ENCODE measurements at places on chromosomes 5 and 9.

- DNase-seq: no peak
Measured at GRCh38 chr5:23234197-23234596, 273.2 kb upstream of the PRDM9 start.

DNA sequence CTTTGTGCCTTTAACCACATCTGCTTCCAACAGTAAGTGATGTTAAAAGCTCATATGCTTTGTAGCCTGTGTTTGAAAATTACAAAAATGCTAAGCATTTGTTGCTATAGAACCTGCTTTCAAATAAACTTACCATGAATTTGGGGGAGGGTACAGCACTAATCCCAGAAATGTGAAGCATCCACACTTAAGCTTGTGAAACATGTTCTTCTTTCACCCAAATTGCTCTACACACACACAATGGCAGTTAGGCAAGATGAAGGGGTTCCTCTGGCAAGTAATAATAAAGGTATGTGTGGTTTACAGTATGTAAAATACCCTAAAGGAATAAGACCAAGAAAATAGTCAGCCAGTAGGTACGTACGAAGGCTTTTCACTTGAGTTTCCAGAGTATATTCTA is 165.6 kb downstream of the SMARCA2 start:
- no peak for DNase-seq

- peak; percentile 51 for DNase-seq
Measured at GRCh38 chr9:129624168-129624759, 1.7 kb upstream of the NTMT1 start.

DNA sequence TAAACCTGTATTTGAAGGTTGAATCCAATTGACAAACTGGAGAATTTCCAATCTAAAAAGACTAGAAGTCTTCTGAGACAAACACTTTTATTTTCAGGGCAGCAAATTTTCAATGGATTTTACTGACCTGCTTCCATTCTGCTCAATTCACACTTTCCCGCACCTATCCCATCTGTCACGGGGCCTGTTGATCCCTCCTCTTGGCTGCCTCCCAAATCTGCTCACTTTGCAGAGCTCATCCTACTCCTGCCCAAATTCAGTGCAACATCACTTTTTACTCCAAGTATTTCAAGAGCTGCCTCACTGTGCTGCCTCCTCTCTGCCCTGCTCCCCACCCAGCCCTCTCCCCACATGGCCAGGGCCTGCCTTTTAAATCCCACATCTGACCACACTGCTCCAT is 35.1 kb downstream of the GOLM1 start:
- no peak for DNase-seq

GRCh38 chr5:178249191-178249989 is 16.8 kb upstream of the PHYKPL start:
- DNase-seq: no peak

GRCh38 chr9:93064392-93065134 is 6.1 kb downstream of the SUSD3 start:
- peak; percentile 60 for DNase-seq

- DNase-seq: no peak
Measured at GRCh38 chr9:6034954-6035353, 19.5 kb upstream of the RANBP6 start.

GRCh38 chr5:105630803-105631202 is 2039.9 kb downstream of the EFNA5 start:
- DNase-seq: no peak

GRCh38 chr9:1701113-1701512 is 314.0 kb upstream of the SMARCA2 start:
- no peak for DNase-seq

DNA sequence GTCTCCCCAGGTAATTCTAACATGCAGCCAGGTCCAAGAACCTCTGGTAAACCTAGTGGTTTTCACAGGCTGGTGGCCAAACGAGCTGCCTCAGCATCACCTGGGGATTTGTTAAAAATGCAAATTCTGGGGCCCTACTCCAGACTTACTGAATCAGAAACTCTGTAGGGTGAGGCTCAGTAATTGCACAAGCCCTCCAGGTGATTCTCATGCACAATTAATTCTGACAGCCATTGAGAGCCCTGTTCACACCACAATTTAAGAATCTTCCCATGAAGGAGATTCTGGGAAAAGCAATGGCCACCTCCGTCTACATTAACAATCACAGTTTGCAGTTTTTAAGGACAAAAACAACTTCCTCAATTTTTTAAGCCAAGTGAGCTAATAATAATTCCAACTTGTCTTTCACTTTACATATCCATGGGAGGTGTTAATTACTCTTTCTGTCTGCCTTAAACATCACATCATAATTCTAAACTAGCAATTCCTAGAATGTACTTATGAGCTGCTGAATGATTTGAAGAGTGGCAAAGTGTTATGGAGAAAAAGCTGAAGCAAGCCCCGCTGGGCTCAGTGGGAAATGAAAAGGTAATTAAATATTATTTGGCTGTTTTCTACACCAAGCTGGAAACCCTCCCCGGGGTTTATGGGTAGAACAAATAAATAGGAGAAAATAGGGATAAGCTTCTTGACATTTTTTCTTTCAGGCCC is 70.0 kb downstream of the GLDC start:
- no peak for DNase-seq

- DNase-seq: no peak
Measured at GRCh38 chr5:175829813-175830585, 41.4 kb upstream of the CPLX2 start.

- no peak for DNase-seq
Measured at GRCh38 chr9:106421772-106422171, 441.2 kb upstream of the ZNF462 start.

DNA sequence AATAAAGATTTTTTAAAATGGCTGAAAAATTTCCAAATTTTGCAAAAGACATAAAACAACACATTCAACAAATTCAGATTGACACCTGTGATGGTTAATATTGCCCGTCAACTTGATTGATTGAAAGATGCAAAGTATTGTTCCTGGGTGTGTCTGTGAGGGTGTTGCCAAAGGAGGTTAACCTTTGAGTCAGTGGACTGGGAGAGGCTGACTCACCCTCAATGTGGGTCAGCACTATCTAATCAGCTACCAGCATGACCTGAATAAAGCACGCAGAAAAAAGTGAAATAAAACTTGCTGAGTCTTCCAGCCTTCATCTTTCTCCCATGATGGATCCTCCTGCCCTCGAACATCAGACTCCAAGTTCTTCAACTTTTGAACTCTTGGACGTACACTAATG is 868.0 kb upstream of the CTNND2 start:
- no peak for DNase-seq

- DNase-seq: no peak
Measured at GRCh38 chr5:149203921-149204441, 62.7 kb downstream of the ABLIM3 start.

- DNase-seq: no peak
Measured at GRCh38 chr9:72947984-72948465, 4.8 kb downstream of the ALDH1A1 start.
